ENCODE measurements at places on chromosomes 7 and 10.

DNA sequence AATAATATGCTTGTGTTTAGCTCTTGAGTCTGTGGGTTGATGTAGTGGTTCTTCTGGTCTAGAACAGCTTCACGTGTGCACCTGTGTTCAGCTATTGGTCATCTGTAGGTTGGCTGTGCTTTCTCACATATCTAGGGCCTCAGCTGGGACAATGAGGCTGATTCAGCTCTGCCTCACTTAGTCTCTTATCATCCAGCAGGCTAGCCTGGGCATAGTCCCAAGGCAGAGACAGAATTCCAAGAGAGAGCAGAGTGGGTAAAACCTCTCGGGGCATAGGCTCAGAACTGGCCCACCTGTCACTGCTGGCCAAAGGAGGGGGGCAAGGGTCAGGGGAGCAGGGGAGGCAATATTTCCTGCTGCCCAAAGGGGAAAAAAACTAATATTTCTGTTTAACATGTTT, 32.0 kb upstream of the MXI1 start:
- DNase-seq = peak; percentile 6

GRCh38 chr7:135756191-135756590, 7.6 kb upstream of the FAM180A start:
- no peak for DNase-seq

- DNase-seq = no peak
These were observed 254.7 kb upstream of the MKI67 start for GRCh38 chr10:128380946-128381345.

- DNase-seq = no peak
These were observed 19.6 kb upstream of the GOLGA7B start for GRCh38 chr10:97830064-97830463.

Measured in non-pigmented ciliary epithelial cell (primary cell).